ENCODE measurements at places on chromosomes 12 and 14.

GRCh38 chr12:67885375-67886169 is 103.7 kb upstream of the IFNG-AS1 start:
- no peak for DNase-seq

DNA sequence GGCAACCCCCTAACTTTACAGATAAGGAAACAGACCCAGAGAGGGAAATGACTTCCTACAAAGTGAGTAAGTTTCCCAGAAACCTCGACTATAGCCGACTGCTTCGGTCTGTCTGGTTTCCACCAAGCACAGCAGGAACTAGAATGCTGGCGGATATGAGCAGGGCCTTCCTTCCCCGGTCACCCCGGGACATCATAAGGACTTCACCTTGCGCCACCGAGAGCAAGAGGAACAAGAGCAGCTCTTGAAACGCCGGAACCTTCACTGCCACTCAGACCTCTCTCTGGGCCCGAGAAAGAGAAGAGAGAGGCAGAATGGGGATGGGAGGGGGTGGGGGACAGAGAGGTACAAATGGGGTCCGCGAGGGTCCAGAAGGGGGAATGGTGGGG is 29.4 kb upstream of the GPR68 start:
- DNase-seq: no peak

DNA sequence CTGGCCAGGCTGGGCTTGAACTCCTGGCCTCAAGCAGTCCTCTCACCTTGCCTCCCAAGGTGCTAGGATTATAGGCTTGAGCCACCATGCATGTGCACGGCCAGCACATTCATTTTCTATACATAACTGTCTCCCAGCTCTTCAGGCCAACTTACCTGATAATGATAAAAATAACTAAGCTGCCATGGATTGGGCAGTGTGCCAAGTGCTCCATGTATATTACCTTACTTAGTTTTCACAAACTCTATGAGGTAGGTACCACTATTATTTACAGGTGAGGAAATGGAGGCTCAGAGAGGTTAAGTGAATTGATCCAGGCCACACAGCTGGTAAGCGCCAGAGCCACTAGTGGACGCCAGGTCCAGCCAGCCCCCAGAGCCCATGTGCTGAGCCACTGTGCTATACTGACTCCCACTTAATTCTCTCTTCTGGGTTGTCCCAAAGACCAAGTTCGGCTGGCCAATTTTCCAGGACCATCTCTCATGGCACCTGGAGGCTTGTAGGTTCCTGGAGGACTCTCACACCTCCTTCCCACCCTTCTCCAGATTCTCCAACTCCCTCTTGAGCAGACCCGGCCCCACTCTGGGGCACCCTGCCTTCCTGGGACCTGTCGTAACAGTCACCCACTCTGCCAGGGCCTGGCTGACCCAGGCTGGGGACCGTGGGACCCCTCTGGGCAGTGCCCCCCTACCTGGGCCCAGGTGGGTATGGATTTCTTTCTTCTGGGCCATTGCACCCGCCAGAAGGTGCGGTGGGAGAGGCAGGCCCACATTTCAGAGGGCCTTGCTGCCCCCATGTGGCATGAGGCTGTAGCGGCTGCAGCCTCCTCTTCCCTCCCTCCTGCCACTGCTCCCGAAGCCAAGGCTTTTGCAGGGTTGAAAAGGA is 30.2 kb upstream of the CIPC start:
- DNase-seq: peak; percentile 54

DNA sequence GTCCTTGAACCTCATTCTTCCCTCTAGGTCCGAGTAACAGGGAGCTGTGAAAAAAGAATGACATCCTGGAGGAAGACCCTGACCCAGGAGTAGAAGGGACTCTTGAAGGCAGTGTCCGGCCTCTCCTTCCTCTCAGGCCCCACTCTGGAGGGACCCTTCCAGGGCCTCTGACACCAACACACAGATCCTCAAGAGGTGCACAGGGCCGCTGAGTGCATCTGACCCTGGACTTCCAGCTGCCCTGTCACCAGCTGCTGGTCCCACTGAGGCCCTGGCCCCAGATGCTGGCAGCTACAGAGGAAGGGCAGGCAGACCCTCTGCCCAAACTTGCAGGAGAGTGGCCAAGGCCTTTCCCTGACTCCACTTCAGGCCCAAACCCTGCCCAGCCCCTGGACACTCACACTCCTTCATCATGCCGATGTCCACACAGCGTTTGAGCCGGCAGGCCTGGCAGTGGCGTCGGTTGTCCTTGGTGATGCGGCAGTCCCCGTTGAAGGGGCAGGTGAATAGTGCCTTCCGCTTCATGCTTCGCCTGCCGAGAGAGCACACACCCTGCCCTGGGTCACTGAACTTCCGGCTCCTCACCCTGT is 40.1 kb downstream of the VDR start:
- DNase-seq: no peak

GRCh38 chr14:31492759-31493498 is 5.1 kb upstream of the GPR33 start:
- DNase-seq: no peak

GRCh38 chr12:25052914-25053211 is 104.0 kb upstream of the BCAT1 start:
- no peak for DNase-seq

DNA sequence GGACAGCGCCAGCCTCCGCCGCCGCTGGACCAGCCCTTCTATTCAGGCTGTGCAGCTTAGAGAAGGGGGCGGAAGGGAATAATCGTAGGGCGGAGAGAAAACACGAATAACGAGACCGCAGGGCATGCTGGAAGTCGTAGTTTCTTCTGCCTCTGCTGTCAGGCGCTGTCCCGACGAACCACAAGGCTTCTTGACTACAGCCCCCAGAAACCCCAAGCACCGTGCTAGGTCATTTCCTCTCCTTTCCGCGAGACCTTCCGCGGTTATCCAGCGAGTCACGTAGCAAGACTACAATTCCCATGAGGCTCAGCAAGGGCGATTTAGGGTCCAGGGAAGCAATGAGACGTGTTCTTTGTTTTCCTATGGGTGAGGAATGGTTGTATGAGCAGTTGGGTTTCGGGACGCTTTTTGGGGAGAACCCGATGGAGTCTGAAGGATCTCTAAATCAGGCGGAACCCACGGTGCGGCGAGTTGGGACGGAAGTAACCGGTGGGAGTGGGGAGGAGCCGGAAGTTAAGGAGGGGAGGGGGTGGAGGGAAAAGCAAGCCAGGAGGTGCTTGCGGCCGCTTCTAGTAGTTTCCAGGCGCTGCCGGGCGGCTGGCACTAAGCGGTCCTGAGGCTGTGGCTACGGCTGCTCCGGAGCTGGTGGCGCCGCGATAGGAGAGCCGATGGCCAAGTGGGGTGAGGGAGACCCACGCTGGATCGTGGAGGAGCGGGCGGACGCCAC is at the start of the genes AHSA1 and VIPAS39:
TSS of gene AHSA1 (plus strand) at position 572 of the 727 bp plus-strand sequence. CDS start at position 669, 97 bp downstream.
TSS of gene VIPAS39 (minus strand) at position 80 of the 727 bp plus-strand sequence. CDS start 3,499 bp downstream, outside the sequence.
- peak; percentile 99 for DNase-seq

GRCh38 chr12:49863946-49864797 is 21.3 kb upstream of the BCDIN3D start:
- DNase-seq: no peak

DNA sequence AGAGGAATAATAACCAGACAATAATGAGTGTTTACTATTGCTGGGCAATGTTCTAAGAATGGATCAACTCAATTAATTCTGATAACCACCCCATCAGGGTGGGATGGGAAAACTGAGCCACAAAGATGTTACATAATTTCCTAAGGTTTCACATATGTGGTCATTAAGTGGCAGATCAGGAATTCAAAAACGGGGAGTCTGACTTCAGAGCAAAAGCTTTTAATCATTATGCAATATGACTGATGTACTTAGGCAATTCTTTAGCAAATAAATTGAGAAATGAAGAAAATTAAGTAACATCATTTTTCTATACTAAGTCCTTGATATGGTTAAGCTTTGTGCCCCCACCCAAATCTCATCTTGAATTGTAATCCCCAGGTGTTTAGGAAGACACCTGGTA is 53.4 kb downstream of the PLCZ1 start:
- no peak for DNase-seq

DNA sequence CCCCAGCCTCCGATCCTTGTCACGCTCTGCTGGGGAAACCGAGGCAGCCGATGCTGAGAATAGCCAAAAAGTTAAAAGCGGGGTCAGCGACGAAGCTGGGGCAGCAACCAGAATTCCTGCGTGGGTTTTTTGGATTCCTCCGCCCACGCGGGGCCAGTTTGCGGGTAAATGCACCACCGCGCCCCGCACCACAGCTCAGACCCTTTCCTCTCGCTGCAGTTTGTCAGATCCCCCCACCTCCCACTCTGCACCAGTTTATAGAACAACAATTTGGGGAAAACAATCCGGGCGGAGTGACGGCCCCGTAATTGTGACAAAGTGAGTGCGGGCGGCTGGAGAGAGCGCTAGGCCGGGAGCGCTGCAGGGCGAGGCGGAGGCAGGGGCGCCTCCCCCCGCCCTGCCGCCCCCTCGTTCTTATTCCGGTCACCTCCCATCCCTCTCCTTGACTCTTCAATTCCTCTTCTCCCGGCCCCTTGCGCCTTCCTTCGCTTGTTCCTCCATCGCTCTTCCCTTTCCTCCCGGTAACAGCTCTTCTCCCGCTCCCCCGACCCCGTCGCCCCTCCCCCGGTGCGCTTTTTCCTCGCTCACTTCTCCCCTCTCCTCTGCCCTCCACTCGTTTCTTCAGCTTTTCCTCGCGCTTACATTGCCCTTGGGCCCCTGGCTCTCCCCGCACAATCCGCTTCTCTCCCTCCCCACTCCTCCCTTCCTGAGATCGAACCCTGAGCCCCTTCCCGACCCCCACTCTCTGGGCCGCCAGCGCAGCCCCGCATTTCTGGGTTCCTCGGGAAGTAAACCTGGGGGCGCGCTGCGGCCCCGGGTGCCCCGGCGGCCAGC is 646 bp upstream of the DNAJC22 start:
- DNase-seq: no peak

DNA sequence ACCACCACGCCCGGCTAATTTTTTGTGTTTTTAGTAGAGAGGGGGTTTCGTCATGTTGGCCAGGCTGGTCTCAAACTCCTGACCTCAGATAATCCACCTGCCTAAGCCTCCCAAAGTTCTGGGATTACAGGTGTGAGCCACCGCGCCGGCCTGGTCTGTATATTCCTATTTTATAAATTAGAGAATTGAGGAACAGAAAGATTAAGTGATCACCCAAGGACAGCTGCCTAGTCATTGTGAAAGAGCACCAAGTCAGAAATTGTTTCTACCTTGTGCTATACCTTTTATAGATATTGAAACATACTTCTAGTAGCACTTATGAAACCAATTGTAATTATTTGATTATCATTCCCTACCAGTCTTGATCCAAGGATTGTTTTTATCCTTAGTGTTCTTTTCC is 1.9 kb downstream of the KNTC1 start:
- DNase-seq: no peak

DNA sequence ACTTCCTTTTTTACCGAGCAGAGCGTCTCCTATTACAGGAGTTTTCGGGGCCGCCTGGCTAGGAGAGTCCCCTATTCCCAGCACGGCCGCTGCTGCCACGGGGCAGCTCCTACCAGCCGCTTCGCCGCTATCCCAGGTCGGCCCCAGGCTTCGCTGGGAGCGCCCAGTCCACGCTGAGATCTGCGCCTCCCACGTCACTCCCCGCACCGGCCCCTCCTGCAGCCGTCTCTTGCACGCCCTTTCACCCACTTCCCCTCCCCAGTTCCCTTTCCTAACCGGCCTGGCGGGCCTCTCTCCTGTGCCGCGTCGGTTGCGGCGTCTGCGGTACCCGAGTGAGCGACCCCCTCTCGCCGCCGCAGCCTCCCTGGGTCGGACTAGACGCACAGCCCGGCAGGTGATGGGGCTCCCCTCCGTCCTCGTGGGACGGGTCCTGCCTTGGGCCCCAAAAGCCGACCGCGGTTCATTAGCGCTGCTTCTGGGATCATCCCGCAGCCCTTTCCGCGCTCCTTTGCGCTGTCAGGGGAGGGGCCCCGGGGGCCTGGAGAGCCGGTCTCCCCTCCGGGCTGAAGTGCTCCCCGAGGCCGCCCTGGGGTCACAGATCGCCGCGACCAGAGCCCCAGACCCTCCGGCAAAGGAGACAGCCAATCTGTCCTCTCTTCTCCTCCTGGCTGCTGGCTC is 1318.4 kb downstream of the TMEM121 start:
- DNase-seq: no peak

- no peak for DNase-seq
Observed at GRCh38 chr14:21074398-21075272, 4.5 kb downstream of the ARHGEF40 start.

- DNase-seq: no peak
Observed at GRCh38 chr14:22226381-22226780, 362.6 kb downstream of the DAD1 start.

- DNase-seq: peak; percentile 85
Observed at GRCh38 chr12:57087691-57088353, 1.1 kb upstream of the NAB2 start.

DNA sequence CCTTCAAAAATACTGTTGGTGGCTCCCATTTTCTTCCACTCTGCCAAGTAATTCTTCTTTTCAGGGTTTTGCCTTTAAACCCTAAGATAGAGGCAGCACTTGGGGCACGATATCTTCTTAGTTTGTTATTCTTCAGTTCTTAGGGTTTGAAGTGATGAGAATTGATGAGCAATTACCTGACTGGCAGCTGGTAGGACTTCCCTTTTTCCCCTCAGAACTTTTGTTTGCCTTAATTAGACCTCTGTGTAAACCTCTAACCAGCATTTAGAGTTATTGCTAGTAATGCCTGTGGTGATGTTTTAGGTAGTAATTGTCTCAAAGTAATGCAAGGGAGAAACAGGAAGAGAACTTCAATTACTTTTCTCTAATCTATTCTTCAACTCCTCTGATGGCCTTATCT is 683.5 kb downstream of the RPL10L start:
- no peak for DNase-seq

GRCh38 chr12:106090591-106091445 is 47.9 kb downstream of the NUAK1 start:
- DNase-seq: no peak

GRCh38 chr14:55586411-55586810 is 6.4 kb downstream of the KTN1 start:
- DNase-seq: no peak

- DNase-seq: no peak
Observed at GRCh38 chr12:39357041-39357440, 85.9 kb downstream of the KIF21A start.

GRCh38 chr12:110282956-110283817 is 2.1 kb downstream of the ATP2A2 start:
- no peak for DNase-seq

GRCh38 chr12:109621901-109622364 is 48.3 kb downstream of the MVK start:
- no peak for DNase-seq

- no peak for DNase-seq
Observed at GRCh38 chr12:112420740-112421139, 2.0 kb downstream of the PTPN11 start.

DNA sequence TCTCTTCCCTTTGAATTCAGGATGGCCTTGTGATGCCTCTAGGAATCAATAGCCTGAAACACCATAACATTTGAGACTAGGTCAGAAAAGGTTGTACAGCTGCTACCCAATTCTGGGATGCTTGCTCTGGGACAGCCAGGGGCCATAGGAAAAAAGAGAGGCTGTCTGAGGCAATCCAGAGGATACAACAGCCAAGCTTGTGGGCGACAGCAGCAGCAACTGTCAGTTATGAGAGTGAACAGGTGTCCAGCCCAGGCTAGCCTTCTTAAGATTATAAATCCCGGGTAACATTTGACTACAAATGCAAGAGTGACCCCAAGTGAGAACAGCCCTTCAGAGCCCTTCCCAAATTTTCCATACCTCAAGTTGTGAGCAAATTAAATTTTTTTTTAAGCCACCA is 11.1 kb downstream of the DCN start:
- no peak for DNase-seq

Data from SW 1271 (cell line).